Activated CD4-positive, alpha-beta memory T cell treated with anti-CD3 and anti-CD28 coated beads for 36 hours (primary cell): ENCODE measurements at places on chromosomes 16 and 17.

DNA sequence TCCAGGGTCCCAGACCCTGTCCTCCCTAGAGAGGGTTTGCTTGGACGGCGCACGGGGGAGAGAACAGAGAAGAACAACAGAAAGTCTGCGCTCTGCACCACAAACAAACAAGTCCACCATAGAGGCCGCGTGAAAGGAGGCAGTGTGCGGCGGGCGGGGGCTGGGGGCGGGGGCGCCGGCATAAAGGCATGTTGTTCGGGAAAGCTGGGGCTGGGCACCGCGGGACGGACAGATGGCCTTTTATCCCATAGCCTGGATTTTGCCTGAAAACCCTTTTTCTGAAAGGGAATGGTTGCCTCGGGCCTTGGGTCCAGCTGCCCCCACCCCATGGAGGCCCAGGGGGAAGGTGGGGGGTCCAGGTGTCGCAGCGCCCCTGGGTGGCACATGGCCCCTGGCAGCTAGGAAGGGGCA lies 26.0 kb downstream of the FA2H start:
- no peak for DNase-seq
- H3K27me3 ChIP-seq, result no peaks in the 10 kb centered on the region
- H3K4me1 ChIP-seq, result no peaks in the 10 kb centered on the region
- H3K36me3 ChIP-seq, result no peaks in the 10 kb centered on the region
- H3K4me3 ChIP-seq, result no peak overlapping the region

DNA sequence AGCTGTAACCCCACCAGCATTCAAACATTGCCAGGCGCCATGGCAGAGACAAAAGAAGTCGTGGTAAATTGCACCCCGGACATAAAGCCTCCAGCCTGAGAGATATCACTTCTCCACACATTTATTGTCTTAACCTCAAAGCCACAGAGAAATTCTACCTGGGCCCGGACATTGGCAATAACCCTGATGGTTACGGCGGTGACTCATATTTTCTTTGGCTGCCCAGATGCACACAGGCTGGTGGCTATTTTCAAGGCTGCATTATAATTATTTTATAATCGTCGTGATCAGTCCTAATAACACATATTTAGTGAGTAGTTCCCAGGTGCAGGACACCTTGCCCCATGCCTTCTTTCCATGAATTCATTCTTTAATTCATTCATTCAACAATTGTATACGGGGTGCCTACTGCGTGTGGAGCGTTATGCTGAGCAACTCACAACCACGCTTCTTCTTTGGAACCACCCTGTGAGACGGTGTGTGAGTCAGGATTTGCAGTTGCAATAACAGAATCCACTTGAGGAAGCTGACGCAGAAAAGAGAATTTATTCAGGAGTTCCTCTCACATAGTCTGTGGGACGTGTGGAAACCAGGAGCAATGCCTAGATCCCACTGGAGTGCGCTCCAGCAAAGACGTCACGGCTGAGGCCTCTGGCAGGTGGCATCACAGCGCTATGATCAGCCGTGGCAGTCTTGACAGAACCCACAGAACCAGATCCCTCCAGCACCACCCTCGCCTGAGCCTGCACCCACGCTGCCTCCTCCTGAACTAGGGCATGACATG lies 245.7 kb downstream of the FOXL1 start:
- no peak overlapping the region for H3K27ac ChIP-seq
- no peak overlapping the region for H3K4me3 ChIP-seq
- H3K4me1 ChIP-seq, result no peaks in the 10 kb centered on the region
- H3K27me3 ChIP-seq, result peaks cover 25% of the 10 kb centered on the region
- no peak for DNase-seq

DNA sequence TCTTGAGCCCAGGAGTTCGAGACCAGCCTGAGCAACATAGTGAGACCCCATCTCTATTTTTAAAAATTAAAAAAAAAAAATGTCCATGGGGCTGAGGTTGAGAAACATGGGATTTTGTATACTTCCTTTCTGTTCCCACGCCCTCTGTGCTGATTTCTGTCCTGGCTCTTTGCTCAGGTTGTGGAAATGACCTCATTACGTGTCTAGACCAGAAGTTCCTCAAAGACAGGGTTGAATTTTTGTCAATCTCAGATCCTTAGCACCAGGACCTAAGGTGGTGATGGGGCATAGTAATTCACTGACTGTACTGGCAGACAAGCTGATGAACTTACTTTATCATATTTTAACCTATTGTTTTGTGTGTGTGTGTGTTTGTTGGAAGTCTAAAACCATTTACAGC lies 11.2 kb upstream of the HNF1B start:
- no peak overlapping the region for H3K27ac ChIP-seq
- H3K4me3 ChIP-seq, result no peak overlapping the region
- H3K4me1 ChIP-seq, result peaks cover 2% of the 10 kb centered on the region
- H3K36me3 ChIP-seq, result no peaks in the 10 kb centered on the region

- H3K27ac ChIP-seq, result no peak overlapping the region
- H3K27me3 ChIP-seq, result peaks cover 3% of the 10 kb centered on the region
Observed at GRCh38 chr17:64001763-64002529, 3.8 kb downstream of the PRR29 start.
